RKO (cell line): ENCODE measurements at places on chromosomes 5 and 9.

- DNase-seq, result no peak
Observed at GRCh38 chr5:30605693-30606268, 587.7 kb upstream of the CDH6 start.

DNA sequence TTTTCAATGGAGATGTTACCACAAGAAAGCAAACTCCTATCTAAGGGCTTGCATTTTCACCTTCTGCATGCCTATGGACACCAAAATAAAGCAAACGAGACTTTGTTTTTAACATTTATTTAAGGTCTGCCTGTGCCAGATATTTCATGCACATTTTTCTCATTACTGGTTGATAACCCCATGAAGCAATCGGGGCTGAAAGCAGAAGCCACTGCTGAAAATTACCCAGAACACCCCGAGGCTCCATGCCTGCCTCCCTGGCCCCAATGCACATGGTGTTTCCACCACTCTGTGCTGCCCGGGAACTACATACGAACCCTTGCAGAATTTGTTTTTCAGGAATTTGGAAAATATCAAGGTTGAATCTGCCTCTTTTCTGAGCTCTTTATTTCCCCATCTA lies 240.1 kb downstream of the NR2F1-AS1 start:
- no peak for DNase-seq

DNA sequence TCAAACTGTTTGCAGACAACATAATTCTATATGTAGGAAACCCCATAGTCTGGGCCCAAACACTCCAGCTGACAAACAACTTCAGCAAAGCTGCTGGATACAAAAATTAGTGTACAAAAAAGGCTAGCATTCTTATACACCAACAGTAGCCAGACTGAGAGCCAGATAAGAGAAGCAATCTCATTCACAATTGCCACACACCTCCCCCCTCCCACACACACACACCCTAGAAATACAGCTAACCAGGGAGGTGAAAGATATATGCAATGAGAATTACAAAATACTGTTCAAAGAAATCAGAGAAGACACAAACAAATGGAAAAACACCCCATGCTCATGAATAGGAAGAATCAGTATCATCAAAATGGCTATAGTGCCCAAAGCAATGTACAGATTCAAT lies 9.0 kb downstream of the MTREX start:
- no peak for DNase-seq

- no peak for DNase-seq
Observed at GRCh38 chr5:76283670-76284069, 119.4 kb upstream of the IQGAP2 start.

DNA sequence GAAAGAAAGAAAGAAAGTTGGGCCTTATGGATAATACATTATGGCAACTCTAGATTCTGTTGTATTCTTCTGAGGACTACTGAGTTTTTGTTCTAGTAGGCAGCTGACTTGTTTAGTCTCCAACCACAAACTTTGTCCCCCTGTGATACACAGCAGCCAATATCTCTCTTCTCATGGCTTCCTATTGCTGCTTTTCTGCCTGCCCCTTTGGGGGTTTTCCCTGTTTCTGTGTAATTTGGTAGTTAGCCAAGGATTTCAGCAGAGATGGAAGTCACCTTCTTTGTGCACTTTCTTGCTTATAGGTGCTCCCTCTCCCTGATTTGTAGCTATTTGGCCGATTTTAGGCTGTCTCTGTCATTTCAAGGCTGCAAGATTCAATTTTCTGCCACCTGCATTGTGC lies 109.6 kb downstream of the FGF1 start:
- DNase-seq, result no peak

DNA sequence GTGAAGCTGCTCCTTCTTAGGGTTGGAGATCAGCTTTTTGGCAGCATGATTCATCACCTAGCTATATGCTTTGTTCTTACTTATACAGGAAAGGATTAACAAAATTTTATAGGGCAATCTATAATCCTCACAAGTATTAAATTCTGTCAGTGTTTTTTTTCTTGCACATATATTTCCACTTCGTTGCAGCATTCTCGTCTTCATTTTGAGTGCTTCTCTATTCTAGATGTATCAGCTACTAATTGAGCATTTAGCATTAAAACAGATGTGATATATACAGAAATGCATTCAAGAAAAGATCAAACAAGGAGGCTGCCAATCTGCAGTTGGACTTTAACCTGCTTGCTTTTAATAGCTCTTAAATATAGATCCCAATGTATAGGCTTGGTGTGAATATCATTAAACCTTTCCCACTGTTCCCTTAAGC lies 3.6 kb upstream of the CTXN3 start:
- DNase-seq, result no peak

GRCh38 chr5:149680810-149681221 lies 49.3 kb upstream of the PPARGC1B start:
- no peak for DNase-seq

- no peak for DNase-seq
Observed at GRCh38 chr9:137813167-137813566, 64.4 kb upstream of the CACNA1B start.

DNA sequence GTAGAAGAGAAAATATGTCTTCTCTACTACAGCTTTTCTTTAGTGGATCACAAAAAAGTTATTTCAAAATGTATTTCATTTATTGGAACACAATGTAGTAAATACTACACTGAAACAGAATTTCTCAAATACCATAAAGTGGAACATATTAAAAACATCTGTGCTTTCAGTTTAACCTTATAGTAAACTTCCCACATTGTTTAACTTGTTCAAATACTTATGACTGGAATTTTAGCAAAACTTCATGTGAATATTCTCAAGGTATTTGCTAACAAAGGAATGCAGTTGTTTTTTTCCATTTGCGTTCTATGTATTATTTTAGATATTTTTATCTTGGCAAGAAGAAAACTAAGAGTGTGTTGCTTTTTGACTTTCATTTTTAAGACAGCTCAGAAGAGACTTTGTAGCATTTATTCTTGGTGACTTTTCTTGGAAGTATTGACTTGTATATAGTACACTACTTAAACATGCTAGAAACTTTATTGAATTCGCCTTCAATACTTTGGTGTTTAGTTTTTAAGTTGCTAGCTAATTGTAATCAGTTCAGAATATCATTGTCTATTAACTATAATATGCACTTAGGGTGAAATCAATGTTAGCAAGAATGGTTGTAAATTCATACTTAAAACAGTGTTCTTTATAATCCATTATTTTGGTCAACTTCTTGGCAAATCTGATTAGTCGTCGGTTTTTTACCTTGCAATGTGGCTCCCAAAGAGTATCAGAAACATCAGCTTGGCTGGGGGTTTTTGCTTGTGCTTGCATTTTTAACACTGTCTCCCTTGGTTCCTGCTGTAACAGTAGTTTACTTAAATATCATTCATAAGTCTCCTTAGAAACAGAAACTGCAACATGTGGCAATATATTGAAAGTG lies 5.0 kb upstream of the RHOBTB3 start:
- DNase-seq, result no peak

- DNase-seq, result peak; percentile 75
Observed at GRCh38 chr9:14652729-14653377, 40.4 kb downstream of the ZDHHC21 start.

- no peak for DNase-seq
Observed at GRCh38 chr5:67771221-67771620, 444.3 kb upstream of the PIK3R1 start.

DNA sequence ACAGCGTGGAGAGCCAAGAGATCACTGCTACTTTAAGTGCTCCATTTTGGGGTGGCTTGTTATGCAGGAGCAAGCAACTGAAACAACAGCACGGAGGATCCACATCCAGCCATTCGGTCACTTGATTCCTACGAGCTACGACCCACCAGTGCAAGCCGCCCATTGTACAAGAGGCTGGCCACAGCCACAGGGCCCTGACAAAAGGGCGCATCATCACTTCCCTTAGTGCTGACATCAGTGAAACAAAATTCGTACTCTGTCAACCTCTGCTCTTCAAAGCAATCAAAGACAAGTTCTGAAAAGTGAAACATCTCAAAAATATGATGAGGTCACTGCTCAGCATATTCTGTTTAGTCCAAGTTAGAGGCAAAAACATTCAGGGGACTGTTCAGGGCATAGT lies 168.4 kb downstream of the GADD45G start:
- no peak for DNase-seq

GRCh38 chr9:93565089-93565488 lies 11.3 kb upstream of the PHF2 start:
- DNase-seq, result no peak

DNA sequence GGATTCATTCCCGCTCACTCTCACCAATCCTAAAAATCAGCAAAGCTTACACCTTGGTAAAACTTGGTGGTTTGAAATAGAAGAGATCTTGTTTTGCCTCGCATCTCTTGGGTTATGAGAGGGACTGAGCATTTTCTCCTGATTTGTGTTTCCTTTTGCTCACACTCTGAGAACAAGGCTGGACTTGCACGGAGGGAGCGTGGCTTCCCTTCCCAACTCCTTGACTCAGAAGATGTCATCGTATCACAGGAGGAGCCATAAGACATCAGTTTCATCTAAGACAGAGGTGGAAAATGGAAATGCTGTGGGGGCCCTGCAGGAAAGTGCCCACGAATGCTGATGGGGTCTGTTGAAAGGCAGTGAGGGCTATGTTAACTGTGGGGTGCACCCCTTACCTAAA lies 37.4 kb downstream of the CTSL start:
- DNase-seq, result no peak
